Stimulated activated CD4-positive, alpha-beta T cell treated with anti-CD3 and anti-CD28 coated beads, Interleukin-1b, Interleukin-23, amount 100 ng/mL, for 1 hour (primary cell): ENCODE measurements at places on chromosomes 3 and 15.

- no peak for DNase-seq
Observed at GRCh38 chr3:112736386-112736785, 95.4 kb upstream of the CCDC80 start.

DNA sequence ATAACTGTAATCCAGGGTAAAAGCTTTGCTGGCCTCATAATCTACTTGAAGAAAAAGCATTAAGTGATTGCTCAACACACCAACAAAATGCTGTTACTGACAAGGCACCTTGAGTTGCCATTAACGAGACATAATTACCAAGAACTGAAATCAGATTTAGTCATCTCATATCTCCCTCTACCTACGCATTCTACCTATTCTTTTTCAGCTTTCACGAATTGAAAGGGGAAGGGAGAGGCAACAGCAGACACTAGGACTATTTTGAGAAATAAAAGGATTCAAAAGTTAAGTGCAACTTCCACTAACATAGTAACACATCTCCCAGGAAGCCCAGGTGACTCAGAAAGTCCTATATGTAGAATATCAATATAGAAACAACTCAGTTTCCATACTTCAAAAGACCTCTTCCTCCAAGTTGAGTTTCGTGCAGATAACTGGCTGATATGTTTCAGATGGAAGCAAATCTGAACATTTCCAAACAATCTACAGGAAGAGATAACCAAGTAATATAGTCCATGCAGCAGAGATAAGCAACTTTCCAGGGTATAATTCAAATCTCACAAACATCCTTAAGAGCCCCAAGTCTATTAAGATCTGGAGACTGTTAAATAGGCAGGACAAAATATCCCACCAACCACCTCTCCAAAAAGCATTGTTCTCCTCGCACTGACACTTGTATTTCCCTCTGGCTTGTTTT is 1.9 kb downstream of the OSBPL10 start:
- no peak for DNase-seq

GRCh38 chr3:68706096-68706495 is 226.3 kb downstream of the TAFA4 start:
- no peak for DNase-seq

DNA sequence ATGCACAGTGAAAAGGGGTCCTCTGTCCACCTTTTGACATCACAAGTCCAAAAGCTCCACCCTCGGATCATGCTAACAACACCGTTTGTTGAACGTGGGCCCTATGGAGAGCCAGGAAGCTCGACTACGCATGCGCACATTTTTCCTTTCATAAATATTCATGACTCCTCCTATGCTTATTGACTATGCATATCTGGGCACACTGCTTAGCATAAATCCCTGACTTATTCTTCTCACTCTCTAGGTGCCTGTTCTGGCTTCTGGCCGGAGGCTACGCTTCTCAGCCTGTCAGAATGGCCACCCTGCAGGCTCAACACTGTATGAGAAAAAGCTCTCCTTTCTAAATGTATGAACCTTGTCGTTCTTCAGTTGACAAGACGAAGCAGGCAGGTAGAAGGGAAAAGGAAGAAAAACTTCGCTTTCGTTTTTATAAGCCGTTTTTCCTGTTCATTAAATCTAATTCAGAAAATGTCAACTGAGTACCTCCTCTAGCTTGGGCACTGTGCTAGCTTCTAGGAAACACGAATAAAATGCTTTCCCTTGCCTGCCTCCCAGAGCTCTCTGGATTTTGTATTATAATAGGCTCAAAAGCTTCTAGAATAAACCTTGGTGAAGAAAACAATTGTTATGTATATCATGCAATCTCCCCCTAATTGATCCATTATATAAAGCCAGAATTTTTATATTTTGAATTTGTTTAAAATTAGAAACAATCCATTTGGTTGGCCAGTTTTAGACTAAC is 207.7 kb downstream of the ATP10A start:
- no peak for DNase-seq

GRCh38 chr3:149792452-149793270 is at the start of gene ANKUB1:
ANKUB1 (minus strand) TSS chr3:149792554; CDS start chr3:149792366, 188 bp downstream.
- DNase-seq = no peak

DNA sequence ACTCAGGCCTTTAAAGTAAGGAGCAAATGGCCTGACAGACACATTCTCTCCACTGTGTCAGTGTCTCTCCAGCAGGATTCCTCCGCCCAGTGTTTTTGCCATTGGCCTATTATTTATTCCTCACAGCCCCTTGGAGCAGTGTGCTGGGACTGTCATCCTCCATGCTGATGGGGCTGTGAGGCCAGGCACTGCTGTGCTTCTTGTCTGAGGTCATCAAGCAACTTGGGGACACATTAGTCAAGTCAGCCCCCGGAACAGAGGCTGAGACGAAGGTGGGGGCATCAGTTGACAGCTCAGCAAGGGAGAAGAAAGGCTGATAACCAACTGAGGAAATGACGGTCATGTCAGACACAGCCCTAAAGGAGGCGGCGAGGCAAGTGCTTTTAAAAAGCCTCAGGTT is 67.4 kb downstream of the XXYLT1 start:
- DNase-seq = no peak
